ENCODE measurements at places on chromosomes 11 and 22.

DNA sequence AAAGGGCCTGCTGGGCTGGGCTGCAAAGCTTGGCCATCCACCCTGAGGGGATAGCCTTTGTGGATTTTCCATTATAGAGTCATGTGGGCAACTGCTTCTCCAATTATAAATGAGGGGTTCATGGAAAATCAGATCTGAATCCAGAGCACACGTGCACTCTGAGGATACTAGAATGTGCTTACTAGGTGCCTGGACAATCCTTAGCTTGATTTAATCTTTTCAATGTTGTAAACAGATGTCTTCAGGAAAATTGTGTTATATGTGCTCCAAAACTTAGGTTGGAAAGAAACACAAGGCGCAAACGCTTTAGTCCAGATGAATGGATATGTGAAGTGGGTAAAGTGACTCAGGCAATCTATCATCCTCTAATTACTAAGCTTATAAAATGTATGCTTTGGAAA is 92.0 kb downstream of the SLC17A6 start:
- DNase-seq, result no peak

DNA sequence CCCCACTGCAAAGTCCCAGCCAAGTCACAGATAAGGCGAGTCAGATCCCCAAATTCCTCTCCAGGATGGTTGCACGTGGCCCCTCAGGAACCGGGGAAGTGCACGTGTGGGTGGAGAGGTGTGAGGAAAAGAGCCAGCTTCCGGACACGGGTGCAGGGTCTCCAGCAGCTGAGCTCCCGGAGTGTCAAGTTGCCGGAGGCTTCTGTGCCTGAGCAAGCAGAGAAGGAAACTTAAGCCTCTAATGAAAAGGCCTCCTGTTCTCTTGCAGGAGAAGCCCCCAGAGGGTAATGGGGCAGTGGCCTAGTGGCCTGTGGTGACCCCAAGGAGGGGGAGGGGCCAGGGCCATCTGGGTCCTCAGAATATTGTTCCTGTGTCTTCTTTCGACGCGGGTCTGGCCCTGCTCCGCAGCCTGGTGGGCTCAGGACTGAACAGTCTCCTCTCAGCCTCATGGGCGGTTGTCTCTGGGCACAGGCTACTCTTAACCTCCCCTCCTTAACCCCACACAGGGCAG is 147.9 kb downstream of the FEZ1 start:
- DNase-seq, result peak; percentile 92

DNA sequence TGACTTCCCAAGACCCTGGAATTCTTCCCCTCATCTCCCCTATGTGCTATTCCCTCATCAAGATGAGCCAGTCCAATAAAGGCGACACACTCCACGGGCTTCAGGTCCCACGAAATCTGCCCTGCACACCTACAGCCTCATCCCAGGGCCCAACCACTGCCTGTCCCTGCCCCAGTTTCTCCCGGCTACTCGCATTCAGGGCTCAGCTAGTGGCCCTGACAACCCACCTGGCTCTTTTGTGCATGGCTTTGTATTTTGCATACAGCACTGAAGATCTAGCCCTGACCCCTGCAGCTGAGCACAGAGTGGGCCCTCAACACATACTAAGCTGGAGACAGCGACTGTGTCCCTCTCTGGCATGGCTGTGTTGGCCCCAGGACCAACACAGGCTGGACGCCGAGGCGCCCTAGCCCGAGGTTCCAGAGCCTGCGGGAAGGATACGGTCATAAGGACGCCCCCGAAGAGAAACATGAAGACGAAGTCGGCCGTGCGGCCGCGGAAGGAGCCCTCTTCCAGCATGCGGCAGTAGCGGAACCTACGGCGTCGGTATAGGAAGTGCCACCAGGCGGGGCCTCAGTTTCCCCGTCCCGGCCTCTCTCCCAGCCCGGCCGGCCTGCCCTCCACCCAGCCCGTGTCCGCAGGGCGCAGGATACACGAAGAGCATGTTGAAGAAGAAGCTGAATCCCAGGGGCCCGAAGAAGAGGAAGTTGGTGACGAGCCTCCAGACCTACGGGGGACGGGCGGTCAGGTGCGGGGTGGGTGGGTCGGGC is 710 bp downstream of the DERL3 start:
- DNase-seq, result peak; percentile 46

- DNase-seq, result no peak
Measured at GRCh38 chr22:44004104-44004460, 20.0 kb upstream of the PARVB start.

DNA sequence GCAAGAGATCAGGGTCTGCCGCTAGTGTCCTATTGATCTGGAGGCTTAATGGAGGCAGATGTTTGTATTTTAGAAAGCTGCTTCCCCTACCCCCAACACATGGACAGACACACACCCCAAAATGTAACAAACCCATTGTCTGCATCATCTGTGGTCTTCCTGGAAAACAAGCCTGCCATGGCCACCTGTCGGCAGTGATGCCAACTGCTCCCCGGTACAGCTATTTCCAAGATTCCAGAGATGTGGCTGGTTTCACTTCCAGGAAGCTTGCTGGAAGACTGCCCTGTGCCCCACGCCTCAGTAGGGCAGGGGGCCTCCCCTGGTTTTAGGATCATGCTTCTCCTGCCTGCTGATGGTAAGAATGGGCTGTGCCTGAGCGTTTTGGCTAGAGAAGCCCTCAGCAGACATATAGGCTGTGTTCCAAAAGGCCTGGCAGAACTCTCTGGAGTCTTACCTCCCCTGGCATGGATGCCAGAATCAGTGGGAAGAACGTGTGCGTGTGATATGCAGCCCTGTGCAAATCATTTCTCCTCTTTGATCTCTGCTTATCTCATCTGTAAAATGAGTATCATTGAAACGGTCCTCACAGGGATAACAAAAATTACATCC is 108.6 kb downstream of the FBXO7 start:
- no peak for DNase-seq

- peak; percentile 53 for DNase-seq
Measured at GRCh38 chr22:46070215-46070802, 80.0 kb upstream of the PPARA start.

DNA sequence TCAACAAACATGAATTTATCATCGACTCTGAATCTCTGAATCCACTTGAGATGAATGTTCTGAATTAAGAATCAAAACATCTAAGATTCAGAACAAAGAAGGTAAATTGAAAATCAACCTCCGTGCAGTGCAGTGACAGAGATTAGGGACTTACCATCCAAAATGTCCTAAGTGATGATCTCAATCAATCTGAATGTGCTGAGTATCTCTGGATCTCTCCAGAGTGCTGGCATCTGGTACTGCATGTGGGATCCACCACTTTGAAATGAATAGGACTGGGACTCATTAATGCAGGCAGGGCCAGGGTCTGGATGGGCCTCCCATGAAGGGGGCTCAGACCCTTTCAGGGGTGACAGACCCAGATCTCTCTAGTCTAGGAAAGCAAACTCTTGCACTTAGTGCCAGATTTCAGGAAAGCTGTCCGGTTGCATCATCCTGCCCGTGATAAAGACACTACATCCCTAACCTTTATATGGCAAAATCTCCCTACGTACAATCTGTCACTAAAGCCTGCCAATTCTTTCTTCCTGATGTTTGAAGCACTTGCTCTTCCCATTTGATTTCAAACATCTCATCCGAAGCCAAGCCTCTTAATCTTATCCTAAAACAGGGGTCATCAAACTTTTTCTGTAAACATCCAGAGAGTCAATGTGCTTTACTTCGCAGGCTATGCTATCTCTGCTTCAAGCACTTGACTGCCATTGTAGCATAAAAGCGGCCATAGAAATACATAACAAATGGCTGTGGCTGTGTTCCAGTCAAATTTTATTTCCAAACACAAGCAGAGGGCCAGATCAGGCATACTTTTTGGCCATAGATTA is 263.3 kb downstream of the LARGE1 start:
- no peak for DNase-seq
